Suprapubic skin (tissue), 4 donors: ENCODE measurements at places on chromosomes 16 and 17. TPM values are rescaled to one million over a fixed set of nuclear protein-coding genes. Genes with fewer than 3 reads are reported as not detected.

- peak; percentile 70 for DNase-seq
Measured at GRCh38 chr17:35740997-35741931, 9.8 kb downstream of the RASL10B start.

DNA sequence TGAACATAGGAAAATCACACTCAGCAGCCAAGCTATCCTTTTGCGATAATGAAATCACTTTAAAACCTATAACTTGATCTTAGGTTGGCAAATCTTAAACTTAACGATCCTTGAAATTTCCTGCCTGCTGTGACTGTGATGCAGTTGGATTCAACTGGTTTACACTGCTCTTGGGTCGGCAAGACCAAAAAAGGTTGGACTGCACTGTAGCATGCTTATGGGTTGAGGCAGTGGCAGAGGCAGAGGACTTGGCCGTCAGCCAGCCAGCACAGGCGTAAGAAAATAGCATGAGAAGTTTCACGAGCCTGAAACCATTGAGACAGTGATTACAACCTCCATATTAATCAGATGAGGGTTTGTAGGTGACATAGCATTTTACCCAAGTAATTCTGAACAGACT lies 21.4 kb downstream of the WSB1 start:
- no peak for DNase-seq

DNA sequence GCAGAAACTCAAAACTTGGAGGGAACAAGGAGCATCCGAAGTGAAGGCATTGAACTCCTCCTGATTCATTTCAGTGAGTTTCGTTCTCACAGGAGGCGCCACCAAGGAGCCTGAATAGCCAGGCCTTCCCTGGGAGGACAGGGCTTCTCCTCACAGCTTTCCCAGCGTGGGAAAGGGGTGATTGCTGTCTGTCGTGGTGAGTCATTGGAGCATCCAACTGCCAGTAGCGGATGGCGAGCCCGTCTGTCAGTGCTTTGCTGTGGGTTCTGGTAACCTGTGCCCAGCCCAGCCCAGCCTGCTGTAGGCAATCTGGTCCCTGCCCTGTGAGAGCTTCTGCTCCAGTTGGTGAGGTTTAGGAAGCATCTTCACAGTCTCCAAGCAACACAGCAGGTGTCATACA lies 28.3 kb downstream of the PLCD3 start:
- no peak for DNase-seq

- no peak for DNase-seq
Measured at GRCh38 chr16:62644030-62644812, 608.0 kb upstream of the CDH8 start.

DNA sequence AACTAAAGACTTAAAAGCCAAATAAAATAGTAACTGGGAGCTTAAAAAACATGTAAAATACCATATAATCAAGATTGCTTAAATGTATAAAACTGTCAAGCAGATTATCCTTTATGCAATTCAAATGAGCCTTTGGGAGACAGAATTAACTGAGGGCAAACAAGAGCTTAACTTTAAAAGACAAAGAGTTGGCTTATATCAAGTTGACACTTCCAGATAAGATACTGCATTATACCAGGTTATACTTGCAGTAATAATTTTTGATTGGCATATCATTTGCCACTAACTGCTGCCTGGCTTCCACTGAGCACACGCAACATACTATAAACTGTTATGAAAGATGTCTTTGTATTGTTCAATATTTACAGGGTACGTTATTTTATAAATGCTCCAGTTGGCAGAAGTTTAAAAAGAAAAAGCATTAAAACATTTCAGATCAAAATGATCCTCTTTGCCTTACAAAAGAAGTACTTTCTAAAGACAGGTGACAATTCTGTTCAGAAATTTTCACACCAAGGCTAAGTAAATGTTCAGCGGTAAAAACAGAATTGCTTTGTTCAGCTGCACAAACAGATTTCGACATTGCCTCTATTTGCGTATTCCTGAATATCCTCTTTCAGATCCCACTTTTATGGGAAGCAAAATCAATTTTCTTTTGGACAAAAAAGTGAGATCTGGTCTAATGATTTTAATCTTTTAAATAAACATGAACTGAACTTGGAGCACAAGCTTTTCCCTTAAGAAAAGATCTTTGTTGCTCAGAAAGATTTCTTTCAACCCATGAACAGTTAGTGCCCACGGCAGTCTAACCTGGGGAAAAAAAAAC lies 50.7 kb downstream of the TOX3 start:
- no peak for DNase-seq

TEDC2 gene
- total RNA-seq, result 1.4 TPM

PRAC1 gene
- not detected for total RNA-seq

RNF157 gene
- 3.4 TPM for total RNA-seq

UTS2R gene
- not detected for total RNA-seq

CRYBA1 gene
- total RNA-seq, result not detected

NUPR1 gene
- total RNA-seq, result 64.3 TPM

RGS9 gene
- total RNA-seq, result 8.5 TPM

KRT39 gene
- 13.3 TPM for total RNA-seq

RAB11FIP4 gene
- 31.0 TPM for total RNA-seq

CLEC10A gene
- total RNA-seq, result 1.8 TPM
